ENCODE measurements at places on chromosomes 16 and 17.
A peak's percentile ranks its signal among the peaks of the same experiment; 100 is the strongest.

- DNase-seq, result no peak
Measured at GRCh38 chr16:75079346-75079926, 37.1 kb downstream of the LDHD start.

DNA sequence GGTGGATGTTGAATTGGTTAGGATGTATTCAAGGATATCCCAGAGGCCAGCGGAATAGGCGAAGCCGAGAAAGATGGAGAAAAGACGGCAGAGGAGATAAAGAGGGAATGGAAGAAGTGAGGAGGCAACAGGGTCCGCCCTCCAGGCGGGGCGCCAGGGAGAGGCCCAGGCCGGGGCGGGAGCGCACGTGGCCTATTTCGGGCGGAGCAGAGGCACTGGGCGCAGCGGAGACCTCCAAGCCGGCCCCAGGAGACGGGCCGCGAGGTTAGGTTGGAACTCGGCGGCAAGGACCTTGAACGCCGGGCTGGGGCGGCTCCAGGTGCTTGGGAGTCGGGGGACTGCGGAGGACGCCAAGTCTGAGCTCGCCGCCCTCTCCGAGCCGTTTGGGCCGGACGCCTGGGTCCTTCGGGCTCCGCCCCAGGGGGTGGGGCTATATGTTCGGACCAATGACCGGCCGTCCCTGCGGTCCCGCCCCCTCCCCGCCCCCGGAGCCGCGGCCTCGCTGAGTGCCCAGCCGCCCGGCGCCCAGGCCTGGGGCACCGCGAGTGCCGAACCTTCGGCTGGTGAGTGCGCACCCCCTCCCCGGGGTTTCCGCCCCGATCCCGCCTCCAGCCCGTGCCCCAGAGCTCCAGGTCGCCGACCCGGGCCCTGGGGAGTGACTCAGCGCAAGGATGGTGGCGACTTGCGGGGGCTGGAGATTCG, at the start of gene ZNF771:
Gene ZNF771, plus strand, starts transcription at position 505 of the 702 bp plus-strand sequence. CDS start 448 bp downstream, outside the sequence.
- DNase-seq, result peak; percentile 87

GRCh38 chr17:20010099-20010863, 1.1 kb downstream of the SPECC1 start:
- peak; percentile 62 for DNase-seq

DNA sequence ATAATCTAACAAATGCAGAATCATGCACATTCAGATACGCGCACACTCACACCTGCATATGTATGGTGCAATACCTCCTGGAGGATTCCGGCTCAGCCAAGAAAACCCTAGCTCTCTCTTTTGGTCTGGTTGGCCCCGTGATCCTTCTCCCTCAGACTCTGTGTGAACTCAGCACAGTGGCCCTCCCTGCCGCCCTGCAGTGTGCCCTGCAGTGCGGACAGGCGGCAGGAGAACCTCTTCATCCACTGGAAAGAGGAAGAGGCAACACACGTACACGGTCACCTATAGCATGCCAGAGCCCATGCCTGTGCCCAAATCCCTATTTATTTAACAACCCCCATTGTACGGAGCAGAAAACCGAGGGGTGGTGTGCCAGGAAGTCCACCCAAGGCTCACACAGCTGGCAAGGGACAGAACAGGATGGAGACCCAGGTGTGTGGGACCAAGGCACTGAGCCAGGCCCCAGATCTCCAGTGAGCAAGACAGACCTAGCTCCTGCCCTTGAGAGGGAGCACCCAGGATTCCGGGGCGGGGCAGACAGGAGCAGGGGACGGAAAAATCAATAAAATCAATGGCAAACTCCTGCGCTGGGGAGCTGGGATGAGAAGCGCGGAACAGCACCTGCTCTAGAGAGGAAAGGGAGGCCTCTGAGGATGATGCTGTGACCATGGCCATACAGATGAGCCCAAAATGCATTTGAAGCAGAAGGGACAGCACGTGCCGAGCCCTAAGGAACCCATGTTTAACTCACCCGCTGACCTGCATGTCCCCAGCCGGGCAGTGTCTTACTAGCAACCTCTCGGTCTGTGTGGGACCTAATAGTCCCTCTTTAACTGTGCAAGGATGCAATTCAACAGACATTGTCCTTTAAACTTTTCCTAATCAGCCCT, 54.7 kb upstream of the CIBAR2 start:
- DNase-seq, result no peak

GRCh38 chr16:85353839-85354685, 241.8 kb upstream of the CIBAR2 start:
- no peak for DNase-seq
